ENCODE measurements at places on chromosomes 4 and X.

GRCh38 chr4:24881508-24882196 is 31.2 kb downstream of the CCDC149 start:
- DNase-seq: no peak

GRCh38 chr4:60683973-60684372 is 516.2 kb upstream of the ADGRL3 start:
- no peak for DNase-seq

GRCh38 chr4:188396037-188396436 is 256.8 kb downstream of the TRIML1 start:
- no peak for DNase-seq

- no peak for DNase-seq
These were observed 23.1 kb upstream of the NAP1L5 start for GRCh38 chr4:88720451-88721428.

- no peak for DNase-seq
These were observed 41.8 kb upstream of the PDLIM5 start for GRCh38 chr4:94409962-94410361.
